Esophagus muscularis mucosa (tissue), 4 donors: ENCODE measurements at places on chromosomes 6 and 20. TPM values are rescaled to one million over a fixed set of nuclear protein-coding genes. Genes with fewer than 3 reads are reported as not detected.

GRCh38 chr6:115948751-115949150 lies 111.9 kb downstream of the FRK start:
- peaks cover 4% of the 10 kb centered on the region for H3K36me3 ChIP-seq
- H3K27ac ChIP-seq, result no peak overlapping the region
- H3K27me3 ChIP-seq, result no peaks in the 10 kb centered on the region

WFDC5 gene
- not detected for total RNA-seq

GATA5 gene
- total RNA-seq, result 0.33 TPM

- DNase-seq, result no peak
- peaks cover 50% of the 10 kb centered on the region for H3K4me1 ChIP-seq
- no peaks in the 10 kb centered on the region for H3K36me3 ChIP-seq
Observed at GRCh38 chr6:145845557-145845956, 31.0 kb upstream of the FBXO30 start.

TOX2 gene
- 35.3 TPM for total RNA-seq

GRCh38 chr6:16238057-16238962 lies at the start of gene GMPR:
TSS of gene GMPR (plus strand) at chr6:16238587. CDS start at chr6:16238694, 107 bp downstream.
- no peaks in the 10 kb centered on the region for H3K36me3 ChIP-seq
- peak within 1 kb of the TSS; percentile 82 for H3K4me3 ChIP-seq
- H3K4me1 ChIP-seq, result peaks cover 40% of the 10 kb centered on the region

NKX2-4 gene
- not detected for total RNA-seq

DNA sequence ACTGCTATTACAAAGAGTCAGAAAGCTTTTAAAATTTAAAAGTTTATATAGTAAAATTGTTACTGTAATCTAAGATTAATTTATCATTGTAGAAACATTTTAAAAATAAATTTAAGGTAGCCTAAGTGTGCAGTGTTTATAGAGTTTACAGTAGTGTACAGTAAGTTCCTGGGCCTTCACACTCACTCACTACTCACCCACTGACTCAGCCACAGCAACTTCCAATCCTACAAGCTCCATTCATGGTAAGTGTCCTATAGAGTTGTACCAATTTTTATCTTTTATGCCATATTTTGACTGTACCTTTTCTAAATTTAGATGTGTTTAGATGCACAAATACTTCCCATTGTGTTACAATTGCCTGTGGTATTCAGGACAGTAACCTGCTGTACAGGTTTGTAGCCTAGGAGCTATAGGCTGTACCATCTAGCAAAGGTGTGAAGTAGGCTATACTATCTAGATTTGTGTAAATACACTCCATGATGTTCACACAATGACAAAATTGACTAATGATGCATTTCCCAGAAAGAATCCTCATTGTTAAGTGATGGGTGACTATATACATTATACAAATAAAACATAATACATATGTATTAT lies 10.2 kb upstream of the TMEM170B start:
- H3K27ac ChIP-seq, result no peak overlapping the region
- no peak overlapping the region for H3K4me3 ChIP-seq
- H3K36me3 ChIP-seq, result no peaks in the 10 kb centered on the region

GRCh38 chr6:41061196-41061726 lies 8.3 kb downstream of the APOBEC2 start:
- no peak for DNase-seq
- no peak overlapping the region for H3K4me3 ChIP-seq
- H3K27me3 ChIP-seq, result no peaks in the 10 kb centered on the region
- peaks cover 49% of the 10 kb centered on the region for H3K4me1 ChIP-seq
- no peaks in the 10 kb centered on the region for H3K36me3 ChIP-seq

DNA sequence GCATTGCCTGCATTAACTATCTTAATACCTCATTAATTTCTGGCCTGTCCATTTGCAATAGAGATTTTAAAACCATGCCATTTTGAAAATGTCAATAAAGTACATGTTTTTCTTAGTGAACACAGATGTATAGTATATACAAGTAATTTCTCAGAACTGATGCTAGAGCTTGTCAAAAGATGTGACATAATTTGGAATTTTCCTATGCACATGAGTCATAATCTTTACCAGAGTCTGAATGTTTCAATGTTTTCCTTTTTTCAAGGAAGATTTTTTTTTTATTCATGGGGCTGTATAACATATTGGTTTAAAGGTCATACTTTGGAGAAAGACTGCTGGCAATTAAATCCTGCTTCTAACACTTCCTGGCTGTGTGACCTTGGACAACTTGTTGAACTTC lies 1347.5 kb upstream of the ADGRB3 start:
- no peak overlapping the region for H3K27ac ChIP-seq
- no peak for DNase-seq
- H3K27me3 ChIP-seq, result no peaks in the 10 kb centered on the region
- no peak overlapping the region for H3K4me3 ChIP-seq
- no peaks in the 10 kb centered on the region for H3K4me1 ChIP-seq
- H3K36me3 ChIP-seq, result no peaks in the 10 kb centered on the region

YTHDF1 gene
- 17.9 TPM for total RNA-seq

GRCh38 chr6:142697922-142698321 lies 247.1 kb downstream of the HIVEP2 start:
- DNase-seq, result no peak
- H3K27me3 ChIP-seq, result no peaks in the 10 kb centered on the region
- no peak overlapping the region for H3K4me3 ChIP-seq
- no peaks in the 10 kb centered on the region for H3K36me3 ChIP-seq
- no peak overlapping the region for H3K27ac ChIP-seq

DNA sequence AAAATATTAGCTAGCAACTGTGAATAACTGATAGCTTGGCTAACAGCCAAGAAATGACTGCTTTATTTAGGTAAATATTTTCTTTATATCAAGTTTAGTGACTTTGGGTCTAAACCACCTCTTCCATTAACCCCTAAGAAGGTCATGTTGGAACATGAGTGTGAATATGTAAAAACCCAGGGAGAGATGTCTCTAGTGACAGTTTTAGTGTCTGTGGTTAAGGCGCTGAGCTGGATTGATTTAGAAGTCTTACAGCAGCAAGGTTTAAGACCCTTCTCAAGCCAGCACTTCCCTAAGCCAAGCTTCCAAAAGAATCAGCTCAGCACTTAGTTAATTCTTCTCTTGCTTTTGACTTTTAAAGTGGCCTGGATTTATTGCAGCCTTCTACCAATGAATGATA lies 11.4 kb upstream of the SIRT5 start:
- H3K4me3 ChIP-seq, result no peak overlapping the region
- H3K27me3 ChIP-seq, result no peaks in the 10 kb centered on the region
- no peak overlapping the region for H3K27ac ChIP-seq
- H3K4me1 ChIP-seq, result peaks cover 11% of the 10 kb centered on the region
- no peak for DNase-seq
- H3K36me3 ChIP-seq, result no peaks in the 10 kb centered on the region

TNFAIP3 gene
- total RNA-seq, result 36.3 TPM
